CD4-positive, alpha-beta T cell treated with Interleukin-15 for 1 hour (primary cell): ENCODE measurements at places on chromosomes 7 and 10.

DNA sequence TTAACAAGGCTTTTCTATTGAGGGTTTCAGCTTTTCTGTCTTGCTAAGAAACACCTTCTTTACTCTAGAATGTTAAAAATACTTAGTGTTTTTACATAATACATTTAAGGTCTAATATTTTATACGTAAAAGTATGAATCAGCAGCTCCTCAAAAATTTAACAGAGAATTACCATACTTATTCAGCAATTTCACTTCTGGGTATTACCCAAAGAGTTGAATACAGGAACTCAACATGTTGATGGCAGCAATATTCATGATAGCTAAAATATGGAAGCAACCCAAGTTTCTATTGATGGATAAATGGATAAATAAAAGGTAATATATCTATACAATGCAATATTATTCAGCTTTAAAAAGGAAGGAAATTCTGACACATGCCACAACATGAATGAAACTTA, 9.7 kb upstream of the OR13A1 start:
- no peak for DNase-seq

DNA sequence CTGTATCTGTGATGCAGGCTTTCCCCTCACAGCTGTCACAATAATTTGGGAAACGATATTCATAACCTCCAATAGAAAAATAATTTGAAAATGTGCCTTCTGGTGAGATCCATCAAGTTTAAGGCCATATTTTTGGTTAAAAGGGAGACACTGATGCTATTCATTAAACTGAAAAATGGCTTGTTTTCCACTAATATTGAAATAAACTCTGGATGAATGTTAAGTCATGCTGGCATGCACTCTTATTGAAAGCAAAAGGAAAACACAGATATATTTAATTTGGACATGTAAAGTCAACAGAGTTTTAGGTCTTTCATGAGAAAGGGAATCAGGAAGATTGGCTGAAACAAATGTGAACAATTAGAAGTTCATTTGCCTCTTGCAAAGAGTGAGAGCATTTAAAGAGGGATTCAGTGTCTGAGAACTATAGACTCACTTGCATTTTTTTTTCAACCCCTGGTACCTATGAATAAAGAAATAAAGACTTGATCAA, 879.2 kb downstream of the LRMDA start:
- DNase-seq: no peak

DNA sequence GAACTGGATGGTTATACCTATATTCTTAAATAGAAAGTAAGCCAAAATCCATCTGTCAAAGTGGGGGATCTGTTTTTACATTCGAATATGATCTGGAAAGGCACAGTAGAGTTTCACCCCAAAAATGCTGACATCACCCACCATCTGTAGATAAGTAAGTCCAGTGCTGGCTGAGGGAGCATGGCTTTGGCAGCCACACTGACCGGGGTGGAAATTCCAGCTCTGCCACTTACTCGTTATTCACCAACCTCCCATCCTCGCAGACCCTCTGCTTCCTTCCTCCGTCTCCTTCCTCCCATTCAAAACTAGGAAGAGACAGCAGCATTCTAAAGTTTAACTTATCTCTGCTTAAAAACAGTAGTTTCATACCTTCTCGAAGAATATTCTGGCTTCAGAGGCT, 84.9 kb upstream of the GATA3 start:
- DNase-seq: no peak

- DNase-seq: peak; percentile 55
Measured at GRCh38 chr10:110425684-110426293, 71.9 kb upstream of the DUSP5 start.

GRCh38 chr7:77391230-77391629, 24.9 kb downstream of the GSAP start:
- no peak for DNase-seq
